ENCODE measurements at places on chromosomes 12 and 14. TPM values are rescaled to one million over a fixed set of nuclear protein-coding genes. Genes with fewer than 3 reads are reported as not detected.

Gene TC2N
- 6.2 TPM for polyA plus RNA-seq

Gene RTL1
- polyA plus RNA-seq, result not detected

Gene SERPINA10
- not detected for polyA plus RNA-seq

Gene AHNAK2
- 0.66 TPM for polyA plus RNA-seq

Gene INSM2
- not detected for polyA plus RNA-seq

Gene RIPK3
- not detected for polyA plus RNA-seq

Gene TIMM9
- 81.7 TPM for polyA plus RNA-seq

Gene ENDOU
- polyA plus RNA-seq, result not detected

Gene MMP19
- 0.21 TPM for polyA plus RNA-seq

Gene RNASE7
- not detected for polyA plus RNA-seq

DNA sequence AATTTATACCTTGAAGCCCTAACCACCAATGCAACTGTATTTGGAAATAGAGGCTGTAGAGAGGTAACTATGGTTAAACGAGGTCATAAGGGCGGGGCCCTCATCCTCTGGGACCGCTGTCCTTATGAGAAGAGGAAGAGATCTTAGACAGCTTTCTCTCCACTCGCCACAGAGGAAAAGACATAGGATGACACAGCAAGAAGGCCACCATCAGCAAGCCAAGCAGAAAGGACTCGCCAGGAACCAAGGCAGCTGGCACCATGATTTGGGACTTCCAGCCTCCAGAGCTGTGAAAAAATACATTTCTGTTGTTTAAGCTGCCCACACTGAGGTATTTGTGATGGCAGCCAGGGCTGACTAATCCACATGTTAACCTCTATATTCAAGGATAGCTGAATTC is 30.4 kb upstream of the BCAT1 start:
- DNase-seq, result no peak

- DNase-seq, result no peak
These were observed 6.7 kb upstream of the HRK start for GRCh38 chr12:116887897-116888296.

GRCh38 chr12:81541121-81541520 is 218.0 kb downstream of the PPFIA2 start:
- DNase-seq, result no peak

DNA sequence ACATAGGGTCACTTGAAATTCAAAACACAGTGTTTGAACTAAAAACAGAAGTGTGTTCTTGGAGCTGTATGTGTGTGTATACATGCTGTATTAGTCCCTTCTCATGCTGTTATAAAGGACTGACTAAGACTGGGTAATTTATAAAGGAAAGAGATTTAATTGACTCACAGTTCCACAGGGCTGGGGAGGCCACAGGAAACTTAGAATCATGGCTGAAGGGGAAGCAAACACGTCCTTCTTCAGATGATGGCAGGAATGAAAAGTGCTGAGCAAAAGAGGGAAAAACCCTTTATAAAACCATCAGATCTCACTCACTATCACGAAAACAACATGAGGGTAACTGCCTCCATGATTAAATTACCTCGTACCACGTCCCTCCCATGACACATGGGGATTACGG is 224.1 kb downstream of the BCAT1 start:
- DNase-seq, result no peak

- DNase-seq, result no peak
These were observed 4.6 kb downstream of the TAC3 start for GRCh38 chr12:57011438-57012424.

DNA sequence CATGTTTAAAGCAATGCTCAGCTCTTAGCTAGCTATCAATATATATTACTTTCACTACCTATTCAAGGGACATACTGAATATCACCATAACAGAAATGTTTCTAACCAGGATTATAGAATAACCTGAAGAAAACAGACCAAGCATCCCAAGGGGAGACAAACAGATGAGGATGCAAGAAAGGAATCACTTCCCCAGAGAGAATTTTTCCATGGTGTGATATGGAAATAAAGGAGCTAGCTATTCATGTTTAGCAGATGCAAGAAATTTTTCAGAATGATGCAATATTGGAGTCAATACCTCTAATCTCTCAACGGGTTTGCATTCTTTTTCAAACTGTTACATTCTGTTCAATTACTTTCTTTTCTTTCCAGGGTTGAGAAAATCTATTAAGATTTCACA is 538.9 kb upstream of the FLRT2 start:
- no peak for DNase-seq

GRCh38 chr12:93363841-93364297 is 13.9 kb upstream of the NUDT4 start:
- DNase-seq, result no peak

DNA sequence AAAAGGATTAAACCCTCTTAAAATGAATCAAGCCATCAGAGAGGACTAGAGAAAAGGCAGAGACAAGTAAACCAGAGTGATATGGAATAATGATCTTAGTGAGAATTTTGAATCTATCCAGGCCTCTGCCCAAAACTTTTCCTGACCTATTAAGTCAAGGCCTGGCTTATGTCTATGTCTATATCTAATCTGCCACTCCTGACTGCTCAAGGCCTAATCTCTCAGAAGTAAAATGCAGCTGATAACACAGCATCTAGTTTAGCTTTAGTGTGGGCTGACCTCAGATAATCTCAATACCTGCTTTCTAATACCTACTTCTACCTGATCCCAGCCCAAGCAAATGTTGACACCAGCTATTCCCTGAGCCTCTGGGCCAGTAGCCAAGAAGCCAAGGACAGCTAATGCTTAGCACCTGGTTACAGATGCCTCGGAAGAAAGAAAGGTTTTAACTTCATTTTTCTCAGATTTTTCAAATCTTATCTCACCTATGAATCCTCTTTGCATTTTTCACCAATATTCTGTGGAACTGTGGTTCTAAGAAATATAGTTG is 1472.5 kb upstream of the SEL1L start:
- no peak for DNase-seq

GRCh38 chr14:102693006-102693755 is 84.1 kb upstream of the TRAF3 start:
- DNase-seq, result no peak

DNA sequence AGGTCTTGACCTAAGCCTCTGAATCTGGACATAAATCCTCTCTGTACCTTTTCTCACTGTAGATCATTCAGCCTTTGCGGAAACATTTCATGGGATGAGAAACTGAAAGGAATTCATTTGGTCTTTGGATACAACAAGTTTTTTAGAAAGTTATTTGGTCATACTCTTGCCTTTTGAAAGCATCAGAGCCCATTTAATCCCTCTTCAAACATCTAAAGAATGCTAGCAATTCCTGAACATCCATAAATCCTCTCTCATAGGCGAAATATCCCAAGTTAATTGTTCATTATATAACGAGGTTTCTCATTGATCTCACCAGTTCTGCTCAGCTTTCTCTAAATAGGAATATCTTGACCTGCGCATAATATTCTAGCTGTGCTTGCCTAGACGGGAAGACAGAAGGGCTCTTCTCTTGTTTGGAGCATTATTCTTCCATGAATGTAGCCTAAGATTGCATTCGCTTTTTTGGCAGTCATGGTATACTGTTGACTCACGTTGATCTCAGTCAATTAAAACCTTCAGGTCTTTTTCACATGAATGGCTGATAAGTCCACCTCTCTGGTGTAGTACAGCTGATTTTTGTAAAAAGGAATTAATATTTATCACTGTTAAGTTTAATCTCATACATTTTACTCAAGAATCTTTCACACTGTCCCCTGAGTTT is 24.1 kb downstream of the NTN4 start:
- no peak for DNase-seq
